ENCODE measurements at places on chromosomes 12 and 14. TPM values are rescaled to one million over a fixed set of nuclear protein-coding genes. Genes with fewer than 3 reads are reported as not detected.

DNA sequence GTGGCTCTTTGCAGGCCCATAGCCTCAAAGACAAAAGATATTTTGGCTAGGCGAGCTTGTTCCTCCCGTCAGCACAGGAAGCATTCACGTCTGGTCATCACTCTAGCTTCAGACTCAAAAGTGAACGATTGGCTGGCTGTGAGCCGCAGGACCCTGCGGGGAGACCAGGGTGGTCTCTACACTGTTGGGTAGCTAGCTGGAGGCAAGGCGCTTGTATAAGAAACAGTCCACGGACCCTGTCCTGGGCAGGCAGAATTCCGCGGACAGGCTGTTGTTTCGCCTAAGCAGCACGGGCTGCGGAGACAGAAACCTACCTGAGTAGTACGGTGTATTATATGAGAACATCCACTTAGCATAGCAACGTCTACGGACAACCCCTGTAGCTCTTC is 29.6 kb downstream of the WBP11 start:
- DNase-seq, result peak; percentile 60

Gene RNF212B
- total RNA-seq, result not detected

GRCh38 chr12:107490010-107490409 is 195.6 kb upstream of the PWP1 start:
- no peak for DNase-seq

Gene KCNC2
- not detected for total RNA-seq

Gene FITM1
- total RNA-seq, result 0.76 TPM

Gene KRT74
- not detected for total RNA-seq

Gene CACNB3
- 24.1 TPM for total RNA-seq

GRCh38 chr12:62632411-62632918 is 165.8 kb downstream of the MON2 start:
- DNase-seq, result peak; percentile 77

GRCh38 chr14:34628681-34629135 is 1.2 kb downstream of the SNX6 start:
- no peak for DNase-seq

DNA sequence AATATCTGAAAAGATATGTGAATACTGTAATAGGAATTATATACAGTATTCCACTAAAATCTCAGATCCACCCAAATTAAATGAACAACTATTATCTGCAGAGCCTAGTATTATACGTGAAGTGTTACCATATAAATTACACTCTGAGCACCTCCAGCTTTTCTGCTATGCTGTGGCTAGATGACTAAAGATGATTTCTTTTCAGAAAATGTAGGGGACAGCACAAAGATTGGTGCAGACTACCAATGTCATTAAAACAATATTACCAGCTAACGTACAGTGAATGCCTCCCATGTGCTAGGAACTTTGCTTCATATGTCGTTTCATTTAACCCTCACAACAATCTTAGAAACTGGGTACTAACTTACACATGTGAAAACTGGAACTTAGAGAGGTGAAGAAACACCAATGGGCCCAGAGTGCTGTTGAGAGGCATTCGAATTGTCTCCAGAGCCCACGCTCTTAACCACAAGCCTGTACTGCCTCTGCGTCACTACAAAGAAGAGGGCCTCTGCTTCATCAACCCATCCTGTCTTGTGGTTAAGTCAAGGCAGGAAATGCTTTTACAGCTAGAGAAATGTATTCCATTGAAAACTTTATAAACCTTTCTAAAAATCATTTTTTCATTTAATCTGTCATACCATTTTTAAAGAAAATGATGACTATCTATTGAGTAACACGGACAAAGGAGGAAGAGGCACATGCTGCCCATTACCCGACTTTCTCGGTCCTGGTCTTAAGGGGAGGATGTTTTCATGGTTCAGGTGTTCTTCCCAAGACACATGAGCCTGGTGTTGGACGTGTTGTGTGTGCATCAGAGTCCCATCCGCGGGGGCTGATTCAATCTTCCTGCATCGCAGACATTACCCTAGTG is 1.3 kb downstream of the GPR65 start:
- DNase-seq, result no peak

DNA sequence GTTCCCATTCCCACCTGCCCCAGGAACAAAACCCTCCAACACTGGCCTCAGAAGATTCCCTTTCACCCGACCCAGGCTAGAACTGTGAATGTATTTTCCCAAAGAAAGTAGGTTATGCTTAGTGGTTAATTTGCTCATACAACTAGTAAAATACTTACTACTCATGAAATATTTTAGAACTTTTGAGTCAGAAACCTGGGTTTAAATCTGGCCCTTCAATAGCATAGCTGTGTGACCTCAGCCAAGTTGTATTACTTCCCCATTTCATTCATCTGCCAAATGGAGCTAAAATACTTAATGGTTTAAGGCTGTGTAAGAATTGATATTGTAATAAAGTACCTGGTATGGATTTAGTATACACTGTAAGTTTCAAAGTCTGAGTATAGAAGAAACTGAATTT is 69.1 kb upstream of the DNM1L start:
- no peak for DNase-seq

- DNase-seq, result no peak
Observed at GRCh38 chr14:60485057-60485597, 736 bp downstream of the C14orf39 start.

DNA sequence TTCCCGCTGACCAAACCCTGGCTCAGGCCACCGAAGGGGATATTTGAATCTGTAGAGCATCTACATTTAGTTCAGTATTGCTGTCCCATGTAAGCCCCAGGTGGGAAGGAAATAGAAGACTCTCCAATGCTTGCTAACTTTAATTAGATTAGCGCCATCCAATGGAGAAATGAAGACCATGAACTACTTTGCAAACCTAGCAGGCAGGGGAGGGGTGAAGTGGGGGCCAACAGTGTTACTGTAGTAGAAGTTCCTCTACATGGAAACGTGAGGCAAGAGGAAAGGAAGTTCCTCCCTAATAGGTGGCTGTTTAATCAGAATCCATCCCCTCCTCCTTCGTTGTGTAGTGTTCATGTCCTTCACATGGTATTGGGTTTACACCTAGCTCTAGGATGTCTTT is 9.3 kb upstream of the DENND5B start:
- DNase-seq, result no peak

DNA sequence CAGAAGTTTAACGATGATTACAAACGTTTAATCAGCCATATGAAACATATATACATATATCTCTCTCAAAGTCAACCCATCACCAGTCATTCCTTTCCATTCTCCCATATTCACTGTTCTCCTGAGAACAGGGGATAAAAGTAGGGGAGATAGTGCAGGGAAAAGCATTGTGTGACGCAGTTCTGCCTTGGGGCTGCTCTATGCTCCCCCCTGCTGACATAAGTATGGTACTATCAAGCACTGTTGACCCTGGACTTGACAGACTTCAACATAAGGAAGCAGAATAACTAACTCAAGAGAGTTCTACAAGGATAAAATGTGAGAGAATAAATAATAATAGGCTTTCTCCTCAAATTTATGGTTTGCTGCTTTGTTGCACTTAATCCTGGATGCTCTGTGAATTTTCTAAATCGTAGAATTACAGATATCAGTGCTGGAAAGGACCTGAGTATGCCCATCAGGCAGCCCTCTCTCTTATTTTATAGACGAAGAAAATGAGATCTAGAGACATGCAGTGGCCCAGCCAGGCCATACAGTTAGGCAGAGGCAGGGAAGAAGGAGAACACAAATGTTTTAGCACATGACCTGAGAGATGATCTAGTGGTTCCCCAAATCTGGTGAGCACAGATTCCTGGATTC is 87.2 kb downstream of the SCN8A start:
- no peak for DNase-seq

Gene LRP1-AS
- total RNA-seq, result not detected

DNA sequence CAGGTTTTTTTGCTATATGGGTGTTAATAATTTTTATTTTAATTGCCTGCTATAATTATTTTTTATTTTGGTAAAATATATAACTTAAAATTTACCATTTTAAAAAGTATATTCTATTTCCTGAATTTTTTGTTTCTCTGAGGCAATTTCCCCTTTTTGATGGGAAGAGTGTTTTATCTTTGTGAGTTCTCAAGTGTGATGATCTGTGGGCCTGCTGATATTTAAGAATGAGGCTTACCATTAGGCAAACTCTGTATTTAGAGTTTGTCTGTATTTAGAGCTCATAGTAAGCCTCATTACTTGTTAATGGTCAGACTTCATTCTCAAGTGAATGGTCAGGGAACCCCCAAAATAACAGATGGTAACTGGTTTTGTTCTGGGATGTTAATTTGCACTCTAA is 48.0 kb downstream of the WNK1 start:
- DNase-seq, result no peak

Gene TESPA1
- 3.1 TPM for total RNA-seq

DNA sequence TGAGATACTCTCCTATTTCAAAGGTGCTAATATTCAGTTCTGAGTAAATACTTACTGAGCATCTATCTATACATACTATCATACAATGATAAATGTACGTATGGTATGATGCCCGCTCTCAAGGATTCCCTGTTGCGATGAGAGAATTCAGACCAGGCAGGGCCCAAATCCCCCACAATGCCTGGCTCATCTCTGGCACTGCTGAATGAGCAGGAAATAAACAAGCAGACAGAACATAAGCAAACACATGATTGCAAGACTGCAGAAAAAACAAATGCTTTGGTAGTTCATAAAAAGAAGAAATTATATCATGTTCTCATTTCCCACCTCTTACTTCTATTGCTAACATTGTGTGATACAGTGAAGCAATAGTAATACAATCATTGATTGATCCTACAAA is 77.2 kb upstream of the DUSP6 start:
- no peak for DNase-seq

DNA sequence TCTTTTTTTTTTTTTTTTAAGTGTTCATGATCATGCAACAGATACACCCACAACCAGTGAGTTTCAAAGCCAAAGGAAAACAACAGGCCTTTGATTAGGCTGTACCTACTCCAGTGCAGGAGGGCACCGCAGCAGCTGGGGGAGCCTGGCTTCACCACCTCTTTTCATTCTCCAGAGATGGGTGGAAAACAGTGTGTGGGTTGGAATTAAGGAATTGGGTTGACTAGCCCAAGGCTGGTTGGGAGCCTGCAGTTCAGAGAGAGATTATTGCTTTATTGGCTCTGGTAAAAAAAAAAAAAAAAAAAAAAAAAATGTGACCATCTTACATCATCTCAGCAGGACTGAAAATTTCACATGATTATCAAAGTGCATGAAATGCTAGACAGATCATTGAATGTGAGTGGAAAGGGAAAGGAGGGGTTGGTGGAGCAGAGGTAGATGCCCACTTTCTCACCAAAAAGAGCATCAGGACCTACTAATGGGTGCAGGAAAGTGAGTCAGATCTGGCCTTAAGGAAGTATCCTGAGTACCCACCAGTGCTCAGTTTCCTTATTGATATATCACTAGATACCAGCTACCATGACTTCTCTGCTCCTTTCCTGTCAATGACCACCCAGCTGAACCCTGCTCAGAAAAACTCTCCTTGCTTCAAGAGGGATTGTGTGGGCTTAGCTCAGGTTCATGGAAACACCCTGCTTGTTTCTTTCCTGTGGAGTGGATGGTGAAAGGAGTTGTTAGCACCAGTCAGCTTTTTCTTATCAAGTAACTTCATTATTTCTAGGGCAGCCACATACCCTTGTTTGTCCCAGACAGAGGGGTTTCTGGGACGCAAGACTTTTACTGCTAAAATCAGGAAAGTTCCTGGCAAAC is 54.8 kb upstream of the DYRK2 start:
- DNase-seq, result no peak

DNA sequence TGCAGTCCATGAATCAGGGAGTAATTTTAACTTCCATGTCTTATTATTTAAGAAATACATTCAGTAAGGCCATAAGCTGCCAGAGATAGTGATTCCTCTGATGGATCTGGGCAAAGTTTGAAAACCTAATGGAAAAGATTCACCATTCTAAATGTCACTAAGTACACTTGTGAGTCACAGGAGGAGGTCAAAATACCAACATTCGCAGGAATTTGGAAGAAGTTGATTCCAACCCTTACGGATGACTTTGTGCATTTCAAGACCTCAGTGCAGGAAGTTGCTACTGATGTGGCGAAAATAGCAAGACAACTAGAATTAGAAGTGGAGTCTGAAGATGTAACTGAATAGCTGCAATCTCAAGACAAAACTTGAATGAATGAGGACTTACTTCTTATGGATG is 69.8 kb downstream of the OSBPL8 start:
- no peak for DNase-seq

DNA sequence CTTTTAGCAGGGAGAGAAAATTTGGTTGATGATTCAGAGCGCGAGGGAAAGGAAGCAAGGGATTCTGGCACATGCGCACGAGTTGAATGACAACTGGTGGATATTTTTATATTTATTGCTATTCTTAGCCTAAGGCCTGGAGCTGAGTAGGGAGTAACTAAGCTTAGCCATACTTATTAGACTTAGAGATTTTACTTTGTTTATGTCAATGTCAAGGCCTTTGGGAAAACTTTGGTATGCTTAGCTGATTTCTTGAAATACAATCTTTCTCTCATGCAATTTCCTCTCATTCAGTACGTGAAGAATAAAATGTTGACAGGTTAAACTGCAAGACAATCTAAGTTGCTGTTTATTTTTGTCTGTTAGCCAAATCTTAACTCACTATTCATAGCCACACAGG is 101.1 kb downstream of the CRADD start:
- no peak for DNase-seq

Gene LUM
- 206 TPM for total RNA-seq

GRCh38 chr12:129607756-129608155 is 296.1 kb downstream of the TMEM132D start:
- DNase-seq, result no peak

DNA sequence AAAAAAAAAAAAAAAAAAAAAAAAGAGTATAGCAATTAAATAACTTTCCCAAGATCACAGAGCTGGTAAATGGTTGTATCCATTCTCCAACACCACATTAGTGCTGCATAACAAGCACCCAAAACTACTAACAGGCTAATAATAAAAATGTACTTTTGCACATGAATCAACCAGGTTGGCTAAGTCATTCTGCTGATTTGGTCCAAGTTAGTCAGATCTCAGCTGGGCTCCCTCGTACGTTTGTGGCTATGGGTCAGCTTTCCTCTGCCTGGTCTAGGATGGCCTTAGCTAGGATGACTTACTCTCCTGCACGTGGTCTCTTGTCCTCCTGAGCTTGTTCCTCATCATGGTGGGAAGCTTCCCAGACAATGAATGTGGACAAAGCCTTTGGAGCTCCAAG is 7.9 kb upstream of the PLEKHG6 start:
- no peak for DNase-seq

- DNase-seq, result no peak
Observed at GRCh38 chr12:124388038-124388671, 93.3 kb downstream of the RFLNA start.

- no peak for DNase-seq
Observed at GRCh38 chr12:12221560-12221959, 45.3 kb downstream of the LRP6 start.

DNA sequence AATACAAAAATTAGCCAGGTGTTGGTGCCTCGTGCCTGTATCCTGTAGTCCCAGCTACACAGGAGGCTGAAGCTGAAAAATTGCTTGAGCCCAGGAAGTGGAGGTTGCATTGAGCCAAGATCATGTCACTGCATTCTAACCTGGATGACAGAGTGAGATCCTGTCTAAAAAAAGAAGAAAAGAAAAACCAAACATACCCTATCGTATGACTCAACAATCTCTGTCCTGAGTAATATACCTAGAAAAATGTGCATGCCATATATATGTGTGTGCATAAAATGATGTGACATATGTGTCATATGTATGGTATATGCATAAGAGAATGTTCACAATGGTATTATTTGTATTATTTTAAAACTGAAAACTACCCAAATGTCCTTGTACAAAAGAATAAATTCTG is 261.5 kb upstream of the CLEC14A start:
- DNase-seq, result no peak

- DNase-seq, result no peak
Observed at GRCh38 chr14:88630565-88630964, 67.7 kb downstream of the ZC3H14 start.

Gene C12orf50
- total RNA-seq, result 0.27 TPM
